Pancreas (tissue), 10 donors: ENCODE measurements at places on chromosomes 11 and 22. TPM values are rescaled to one million over a fixed set of nuclear protein-coding genes. Genes with fewer than 3 reads are reported as not detected.

C2CD2L gene
- polyA plus RNA-seq: 11.9 TPM

ADAMTS8 gene
- polyA plus RNA-seq: 0.42 TPM

RAC2 gene
- polyA plus RNA-seq: 2.2 TPM

ROBO4 gene
- polyA plus RNA-seq: 9.8 TPM

P2RY2 gene
- 0.38 TPM for polyA plus RNA-seq

WNT7B gene
- 0.95 TPM for polyA plus RNA-seq

INS gene
- polyA plus RNA-seq: 71,280 TPM

ACRV1 gene
- not detected for polyA plus RNA-seq

TRPT1 gene
- 74.6 TPM for polyA plus RNA-seq

POLR3H gene
- 22.0 TPM for polyA plus RNA-seq
